NCI-H1092 (cell line): ENCODE measurements at places on chromosomes 4 and X.
A peak's percentile ranks its signal among the peaks of the same experiment; 100 is the strongest.

GRCh38 chr4:6848717-6849305, 60.8 kb upstream of the TBC1D14 start:
- no peak for DNase-seq

DNA sequence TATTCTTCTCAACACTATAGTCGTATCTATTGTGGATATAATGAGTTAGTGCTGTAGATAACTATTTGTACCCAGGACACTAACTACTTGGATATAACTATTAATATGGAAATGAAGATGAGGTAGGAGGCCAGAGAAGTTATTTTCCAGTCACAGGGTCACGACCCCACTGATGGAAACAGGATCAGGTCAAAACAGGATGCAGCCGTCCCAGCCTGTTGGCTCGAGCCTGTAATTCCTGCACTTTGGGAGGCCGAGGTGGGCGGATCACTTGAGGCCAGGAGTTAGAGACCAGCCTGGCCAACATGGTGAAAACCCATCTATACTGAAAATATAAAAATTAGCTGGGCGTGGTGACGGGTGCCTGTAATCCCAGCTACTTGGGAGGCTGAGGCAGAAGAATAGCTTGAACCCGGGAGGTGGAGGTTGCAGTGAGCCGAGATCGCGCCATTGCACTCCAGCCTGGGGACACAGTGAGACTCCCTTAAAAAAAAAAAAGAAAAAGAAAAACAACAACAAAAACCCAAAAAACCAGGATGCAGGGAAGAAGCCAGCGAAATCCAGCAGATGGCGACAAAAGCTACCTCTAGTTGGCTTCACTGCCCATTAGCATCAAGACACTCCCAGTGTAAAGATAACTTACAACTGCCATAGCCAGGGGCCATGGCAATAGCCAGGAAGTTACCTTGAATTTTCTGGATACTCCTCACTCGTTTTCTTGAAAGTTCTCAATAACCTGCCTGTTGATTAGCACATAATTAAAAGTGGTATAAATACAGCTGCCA, 37.9 kb upstream of the NKAP start:
- DNase-seq, result peak; percentile 14

DNA sequence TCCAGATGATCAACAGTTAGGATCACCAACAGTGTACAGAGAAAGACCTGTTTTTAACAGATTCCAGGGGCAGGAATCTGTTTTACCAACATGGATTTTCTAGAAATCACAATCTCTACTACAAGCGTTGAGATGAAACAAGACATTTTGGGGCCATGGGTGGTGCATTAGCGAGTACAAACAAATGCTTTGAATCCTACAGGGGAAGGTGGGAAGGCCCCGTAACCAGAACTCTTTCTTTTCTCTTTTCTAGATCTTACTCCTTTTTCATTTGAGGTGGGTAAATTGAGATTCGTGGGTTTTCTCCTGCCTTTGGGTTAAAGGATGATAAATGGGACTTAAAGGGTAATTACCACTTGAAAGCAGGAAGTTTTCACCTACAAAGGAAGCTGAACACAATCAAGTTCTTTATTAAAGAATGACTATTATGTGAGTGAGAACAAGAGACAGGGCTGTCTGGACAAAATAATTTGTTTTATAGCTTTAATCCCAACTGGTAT, 189.9 kb upstream of the ANXA3 start:
- no peak for DNase-seq

- no peak for DNase-seq
Measured at GRCh38 chrX:9341291-9342201, 123.3 kb upstream of the TBL1X start.

GRCh38 chr4:88919056-88919455, 137.9 kb downstream of the FAM13A start:
- no peak for DNase-seq

DNA sequence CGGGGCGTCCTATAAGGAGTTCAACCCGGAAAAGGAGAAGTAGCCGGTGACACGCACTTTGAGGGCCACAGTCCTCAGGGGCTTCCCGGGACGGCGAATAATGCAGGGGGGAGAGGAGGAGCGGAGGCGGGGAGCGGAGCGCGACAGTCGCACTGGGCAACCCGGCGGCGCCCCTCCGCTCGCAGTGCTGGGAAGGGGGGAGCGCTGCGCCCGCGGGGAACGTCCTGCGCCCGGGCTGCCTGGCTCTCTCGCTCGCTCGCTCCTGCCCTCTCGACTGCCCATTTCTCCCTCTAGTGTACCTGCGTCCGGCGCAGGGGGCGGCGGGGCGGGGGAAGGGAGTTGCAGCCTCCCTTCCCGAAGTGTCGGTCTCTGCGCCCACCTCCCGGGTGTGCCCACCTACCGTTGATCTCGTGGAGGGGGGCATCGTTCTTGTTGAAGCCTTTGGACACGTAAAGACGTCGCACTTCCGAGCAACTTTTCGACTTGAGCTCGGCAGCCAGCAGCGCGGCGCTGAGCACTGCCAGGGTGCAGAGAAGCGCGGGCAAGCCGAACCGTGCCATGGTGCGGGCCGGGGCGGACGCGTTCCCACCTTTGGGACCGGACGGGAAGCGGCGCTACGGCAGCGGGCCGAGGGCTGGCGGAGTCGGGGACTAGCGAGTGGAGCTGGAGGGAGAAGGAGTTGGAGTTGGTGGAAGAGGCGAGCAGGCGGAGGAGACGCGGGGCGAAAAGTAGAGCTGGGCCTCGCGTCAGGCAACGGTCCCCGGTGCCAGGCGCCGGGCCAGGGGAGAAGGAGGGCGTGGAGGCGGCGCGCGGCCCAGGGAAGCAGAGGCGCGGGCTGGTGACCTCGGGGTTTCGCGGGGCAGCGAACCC, 648 bp downstream of the GPC4 start:
- DNase-seq, result no peak

- no peak for DNase-seq
Measured at GRCh38 chr4:88823058-88823919, 125.7 kb upstream of the NAP1L5 start.

- DNase-seq, result no peak
Measured at GRCh38 chrX:24253469-24253868, 60.4 kb downstream of the SUPT20HL2 start.

GRCh38 chrX:101415180-101416145, 7.4 kb downstream of the HNRNPH2 start:
- peak; percentile 35 for DNase-seq

GRCh38 chrX:152614791-152615190, 22.9 kb upstream of the GABRQ start:
- no peak for DNase-seq

DNA sequence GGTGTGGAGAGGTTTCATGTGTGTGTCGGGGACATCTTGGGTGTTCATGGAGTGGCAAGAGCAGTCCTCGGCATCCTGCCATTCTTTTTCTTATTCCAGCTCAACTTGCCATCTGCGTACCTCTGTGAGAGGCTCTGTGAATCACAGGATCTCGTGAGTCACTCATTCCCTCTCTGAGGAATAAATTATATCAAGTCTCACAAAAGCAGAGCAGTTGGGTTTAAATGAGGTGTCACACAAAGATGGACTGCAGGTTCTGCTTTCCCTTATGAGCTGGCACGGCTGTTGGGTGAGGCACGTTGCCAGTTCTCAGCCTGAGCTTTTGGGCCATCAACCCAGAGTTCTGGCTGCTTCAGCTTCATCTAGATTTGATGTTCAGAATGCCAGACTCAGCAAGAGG, 6.8 kb upstream of the OCIAD2 start:
- DNase-seq, result no peak

DNA sequence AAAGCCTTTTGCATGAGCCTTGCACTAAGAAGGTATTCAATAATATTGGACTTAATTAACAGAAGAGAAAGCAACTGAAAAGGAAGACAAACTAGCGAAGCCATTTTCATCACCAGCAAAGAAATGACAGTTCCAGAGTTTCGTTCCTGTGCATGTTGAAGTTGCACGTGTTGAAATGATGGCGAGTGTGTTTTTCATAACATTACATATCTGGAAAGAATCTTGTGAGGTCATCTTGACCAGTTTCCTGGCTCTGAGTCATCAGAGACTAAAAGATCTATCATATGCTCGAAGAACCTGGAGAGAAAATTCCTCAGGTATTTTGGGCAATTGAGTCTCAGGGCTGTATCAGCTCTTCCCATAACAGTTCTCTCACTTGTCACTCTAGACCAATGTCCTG, 106.2 kb upstream of the MAML3 start:
- no peak for DNase-seq

DNA sequence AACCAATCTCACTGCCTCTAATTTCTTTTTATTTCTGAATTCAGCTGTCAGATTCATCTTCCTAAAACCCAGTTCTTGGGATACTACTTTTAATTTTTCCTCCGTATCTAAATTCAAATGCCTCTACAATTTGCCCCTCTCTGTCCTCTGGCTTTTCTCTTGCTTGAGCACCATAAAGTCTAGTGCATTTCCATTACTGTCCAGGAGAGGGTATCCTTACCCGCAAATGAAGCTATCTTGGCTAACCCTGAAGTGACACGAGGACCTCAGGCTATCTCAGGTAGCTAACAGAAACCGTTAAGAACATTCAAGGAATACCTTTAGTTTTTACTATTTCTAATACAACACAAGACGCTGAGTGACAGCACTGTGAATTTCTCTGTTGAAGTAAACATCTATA, 49.4 kb upstream of the PRR32 start:
- DNase-seq, result no peak

- no peak for DNase-seq
Measured at GRCh38 chrX:6849716-6850414, 297.6 kb upstream of the STS start.

- no peak for DNase-seq
Measured at GRCh38 chr4:108359986-108360681, 191.4 kb upstream of the LEF1 start.

GRCh38 chr4:37928426-37929416, 31.5 kb upstream of the PTTG2 start:
- DNase-seq, result no peak

- no peak for DNase-seq
Measured at GRCh38 chrX:79366873-79367749, at the start of gene ITM2A. Gene ITM2A, minus strand, starts transcription at chrX:79367334. Its CDS starts 119 bp downstream, at chrX:79367215.

DNA sequence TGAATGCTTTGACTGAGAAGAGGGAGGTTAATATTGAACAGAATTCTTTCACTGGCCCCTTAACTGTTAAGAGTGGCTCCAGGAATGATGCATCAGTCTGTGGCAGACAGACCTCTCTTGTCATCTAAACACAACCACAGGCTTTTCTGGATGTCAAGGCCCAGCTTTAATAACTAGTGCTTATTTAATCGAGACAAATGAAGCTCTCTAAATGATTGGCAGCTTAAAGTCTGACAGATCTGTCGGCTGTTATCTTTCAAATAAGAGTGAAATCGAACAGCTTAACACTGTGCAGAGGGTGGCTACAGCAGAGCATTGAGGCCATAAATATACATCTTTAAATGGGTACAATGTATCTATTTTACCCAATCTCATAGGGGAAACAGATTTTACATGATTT, 500.8 kb upstream of the PABPC4L start:
- DNase-seq, result no peak

GRCh38 chrX:40004246-40004535, 93.6 kb downstream of the BCOR start:
- DNase-seq, result no peak

- DNase-seq, result peak; percentile 65
Measured at GRCh38 chrX:74925225-74926088, at the start of gene NEXMIF. Gene NEXMIF, minus strand, starts transcription at chrX:74925452.

DNA sequence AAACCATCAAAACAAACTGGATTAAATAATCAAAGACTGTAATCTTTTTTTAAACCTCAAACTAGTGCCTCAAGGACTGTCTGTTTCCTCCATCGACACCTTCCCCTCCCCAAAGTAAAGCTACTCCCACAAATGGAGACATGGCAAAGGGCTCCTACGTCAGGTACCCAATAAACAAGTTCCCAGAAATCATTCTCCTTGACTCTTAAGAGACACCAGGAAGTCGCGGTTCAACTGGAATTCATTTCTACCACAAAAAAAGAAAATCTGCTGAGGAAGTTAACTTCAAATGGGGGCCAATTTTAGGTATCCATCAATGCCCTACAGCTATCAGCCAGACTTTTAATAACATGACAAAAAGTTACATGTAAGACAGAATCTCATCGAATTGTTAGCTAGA, 2.5 kb downstream of the RPS4X start:
- no peak for DNase-seq

GRCh38 chr4:6467600-6467999, 4.8 kb downstream of the PPP2R2C start:
- no peak for DNase-seq

DNA sequence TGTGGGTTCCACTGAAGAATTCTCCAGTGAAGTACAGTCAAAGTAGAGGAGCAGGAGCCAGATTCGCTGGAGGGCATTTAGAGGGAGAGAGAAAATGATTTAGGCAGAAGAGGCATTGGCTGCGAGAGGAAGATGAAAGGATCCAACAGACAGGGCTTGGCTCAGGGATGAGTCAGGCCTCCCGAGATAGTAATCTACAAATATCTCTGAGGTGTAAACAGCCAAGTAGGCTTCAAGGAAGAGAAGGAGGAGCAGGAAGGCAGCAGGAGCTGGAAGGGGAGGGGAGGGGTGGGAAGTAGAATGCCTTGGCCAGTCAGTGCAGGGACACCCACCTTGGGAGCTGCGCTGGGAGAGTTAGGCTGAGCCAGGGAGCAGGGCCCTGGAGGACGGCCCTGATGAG, 55.5 kb downstream of the PJA1 start:
- DNase-seq, result no peak

- DNase-seq, result no peak
Measured at GRCh38 chrX:153771415-153772315, 7.6 kb downstream of the PLXNB3 start.

GRCh38 chrX:19798423-19798822, 89.0 kb downstream of the SH3KBP1 start:
- DNase-seq, result no peak

- DNase-seq, result peak; percentile 23
Measured at GRCh38 chr4:31045724-31046318, 325.7 kb downstream of the PCDH7 start.

DNA sequence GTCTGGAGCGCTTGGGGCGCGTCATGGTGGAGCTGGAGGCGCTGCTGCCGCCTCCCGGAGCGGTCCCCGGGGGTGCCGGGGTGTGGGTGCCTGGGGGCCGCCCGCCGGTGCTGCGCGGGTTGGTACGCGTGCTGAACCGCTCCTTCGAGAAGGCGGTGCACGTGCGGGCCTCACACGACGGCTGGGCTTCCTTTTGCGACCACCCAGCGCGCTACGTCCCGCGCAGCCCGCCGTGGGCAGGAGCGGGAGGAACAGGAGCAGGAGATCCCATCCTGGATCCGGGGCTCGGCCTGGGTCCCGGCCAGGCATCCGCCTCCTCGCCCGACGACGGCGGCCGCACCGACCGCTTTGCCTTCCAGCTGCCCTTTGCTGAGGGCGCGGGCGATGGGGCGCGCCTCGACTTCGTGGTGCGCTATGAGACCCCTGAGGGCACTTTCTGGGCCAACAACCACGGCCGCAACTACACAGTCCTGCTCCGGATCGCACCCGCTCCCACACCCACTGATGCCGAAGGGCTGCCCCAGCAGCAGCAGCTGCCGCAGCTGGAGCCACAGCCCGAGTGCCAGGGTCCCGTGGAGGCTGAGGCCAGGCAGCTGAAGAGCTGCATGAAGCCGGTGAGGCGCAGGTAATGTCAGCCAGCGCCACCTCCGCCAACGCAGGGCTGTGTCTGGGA, 792 bp downstream of the PPP1R3F start:
- no peak for DNase-seq

GRCh38 chrX:118519411-118520215, 24.0 kb downstream of the DOCK11 start:
- no peak for DNase-seq

- no peak for DNase-seq
Measured at GRCh38 chrX:38804432-38804681, 3.1 kb downstream of the MID1IP1 start.
